Upper lobe of right lung (tissue), 1 donor: ENCODE measurements at places on chromosomes 1 and 21. TPM values are rescaled to one million over a fixed set of nuclear protein-coding genes. Genes with fewer than 3 reads are reported as not detected.

Gene SLC1A7
- total RNA-seq, result 0.26 TPM

Gene CNR2
- total RNA-seq, result 0.06 TPM

Gene DISP1
- 22.9 TPM for total RNA-seq

Gene HOOK1
- 18.5 TPM for total RNA-seq

GRCh38 chr1:112460615-112461014, 48.1 kb upstream of the WNT2B start:
- no peak overlapping the region for H3K4me3 ChIP-seq
- peak overlapping the region; percentile 82 for H3K27ac ChIP-seq
- no peak for DNase-seq
- no peaks in the 10 kb centered on the region for H3K27me3 ChIP-seq

DNA sequence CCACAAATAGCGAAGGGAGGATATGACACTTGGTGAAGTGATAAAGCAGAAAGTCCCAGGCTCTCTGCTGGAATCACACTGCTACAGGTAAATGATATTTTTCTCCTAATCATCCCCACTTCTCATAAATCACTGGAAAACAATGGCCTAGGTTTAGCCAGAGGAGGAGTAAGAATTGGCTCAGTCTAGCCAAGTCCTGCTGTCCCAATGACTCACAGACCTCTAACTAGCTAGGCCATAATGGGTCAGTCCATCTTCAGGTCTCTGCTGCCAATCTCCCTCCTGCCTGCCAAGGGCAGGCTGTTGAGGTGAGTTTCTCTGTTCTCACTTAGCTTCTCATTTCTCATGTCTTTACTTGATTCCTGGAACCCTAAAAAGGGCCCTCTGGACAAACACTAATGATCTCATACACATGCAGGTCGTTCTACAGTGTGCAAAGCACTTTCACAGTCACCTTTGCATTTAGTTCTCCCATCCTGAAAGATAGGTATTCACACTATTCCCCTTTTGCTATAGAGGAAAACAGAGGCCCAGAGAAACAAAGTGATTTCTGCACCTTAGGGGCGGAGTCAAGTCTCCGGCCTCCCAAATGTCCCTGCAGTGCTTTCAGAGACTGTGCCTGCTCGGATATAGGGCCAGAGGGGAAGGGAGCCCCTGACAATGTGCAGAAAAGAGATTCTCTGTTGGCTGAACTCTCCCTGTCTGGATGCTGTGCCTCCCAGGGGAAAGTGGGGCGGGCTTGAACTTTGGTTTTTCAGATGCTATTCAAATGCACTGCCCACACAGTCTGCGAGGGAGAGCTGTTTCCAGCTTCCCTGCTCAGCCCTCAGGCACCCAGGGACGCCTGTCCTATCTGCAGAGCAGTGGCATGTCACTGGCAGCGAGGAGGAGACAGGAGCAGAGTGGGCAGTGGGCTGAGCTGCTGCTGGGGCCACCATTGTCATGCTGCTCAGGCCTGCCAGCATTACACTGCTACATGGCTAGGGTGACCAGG, 3.9 kb upstream of the CDK18 start:
- H3K4me1 ChIP-seq, result peaks cover 12% of the 10 kb centered on the region
- no peak overlapping the region for H3K4me3 ChIP-seq
- no peaks in the 10 kb centered on the region for H3K27me3 ChIP-seq
- DNase-seq, result no peak
- no peaks in the 10 kb centered on the region for H3K36me3 ChIP-seq
- no peak overlapping the region for H3K27ac ChIP-seq

GRCh38 chr1:229841230-229841629, 215.2 kb downstream of the URB2 start:
- no peaks in the 10 kb centered on the region for H3K36me3 ChIP-seq
- H3K27me3 ChIP-seq, result no peaks in the 10 kb centered on the region
- H3K4me3 ChIP-seq, result no peak overlapping the region

- H3K27ac ChIP-seq, result no peak overlapping the region
- H3K4me1 ChIP-seq, result peaks cover 7% of the 10 kb centered on the region
- DNase-seq, result no peak
- no peaks in the 10 kb centered on the region for H3K36me3 ChIP-seq
- no peak overlapping the region for H3K4me3 ChIP-seq
These were observed 96.2 kb downstream of the RGS2 start for GRCh38 chr1:192905049-192905448.

DNA sequence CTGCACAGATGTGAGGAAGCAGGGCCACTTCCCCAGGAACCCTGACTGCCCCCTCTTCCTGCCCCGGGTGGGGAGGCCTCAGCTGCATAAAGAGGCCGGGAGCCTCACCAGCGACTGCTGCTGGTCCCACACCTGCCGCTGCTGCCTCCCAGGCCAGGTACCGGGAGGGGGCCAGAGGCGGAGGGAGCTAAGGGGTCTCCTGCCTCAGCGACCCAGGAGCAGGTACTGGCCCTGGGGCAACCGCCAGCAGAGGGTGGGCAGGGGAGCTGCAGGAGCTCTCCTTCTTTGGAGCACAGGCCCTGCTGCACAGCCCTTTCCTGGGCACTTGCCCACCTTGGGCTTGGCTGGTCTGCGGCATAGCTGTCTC, 6.8 kb downstream of the GJC2 start:
- no peak overlapping the region for H3K4me3 ChIP-seq
- no peaks in the 10 kb centered on the region for H3K36me3 ChIP-seq
- H3K27me3 ChIP-seq, result no peaks in the 10 kb centered on the region
- peak; percentile 54 for DNase-seq
- H3K4me1 ChIP-seq, result peaks cover 6% of the 10 kb centered on the region
